Inflammatory macrophage treated with lipopolysaccharide for 1 hour (primary cell): ENCODE measurements at places on chromosomes 3 and 15.

DNA sequence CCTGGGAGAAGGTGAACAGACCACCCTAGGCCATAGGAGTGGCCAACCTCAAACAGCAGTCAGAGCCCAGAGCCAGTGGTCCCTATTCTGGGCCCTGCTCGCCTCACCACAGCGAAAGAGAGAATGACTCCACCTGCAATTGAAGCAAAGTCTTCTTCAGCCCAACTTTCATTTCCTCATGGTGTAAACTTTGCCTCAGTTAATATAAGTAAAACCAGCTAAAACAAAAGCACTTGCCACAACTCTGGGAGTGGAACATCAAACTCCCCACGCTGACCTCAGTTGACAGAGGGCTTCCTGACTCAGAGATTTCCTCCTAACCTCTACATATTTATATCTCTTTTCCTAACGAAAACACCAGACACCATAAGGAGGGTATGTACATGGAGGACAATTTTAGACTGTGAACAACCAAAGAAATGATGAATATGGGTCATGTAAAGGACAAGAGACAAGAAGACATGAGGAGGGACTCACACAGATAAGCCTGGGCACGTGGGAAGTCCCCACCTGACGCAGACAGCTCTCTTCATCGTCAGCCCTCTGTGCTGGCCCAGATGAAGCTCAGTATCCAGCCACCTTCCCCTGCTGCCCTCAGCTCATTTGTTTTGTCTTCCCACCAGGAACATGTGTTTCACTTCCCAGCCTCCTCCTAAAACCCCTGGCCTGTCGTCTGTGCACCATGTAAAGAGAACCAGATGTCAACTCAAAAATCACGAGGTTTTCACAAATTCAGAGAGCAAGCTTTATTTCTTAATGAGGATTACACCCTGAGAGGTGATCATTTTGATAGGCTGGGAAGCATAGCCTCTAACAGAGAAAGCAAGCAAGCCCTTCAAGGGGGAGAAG, 140.9 kb downstream of the KCNMB2 start:
- DNase-seq: no peak

DNA sequence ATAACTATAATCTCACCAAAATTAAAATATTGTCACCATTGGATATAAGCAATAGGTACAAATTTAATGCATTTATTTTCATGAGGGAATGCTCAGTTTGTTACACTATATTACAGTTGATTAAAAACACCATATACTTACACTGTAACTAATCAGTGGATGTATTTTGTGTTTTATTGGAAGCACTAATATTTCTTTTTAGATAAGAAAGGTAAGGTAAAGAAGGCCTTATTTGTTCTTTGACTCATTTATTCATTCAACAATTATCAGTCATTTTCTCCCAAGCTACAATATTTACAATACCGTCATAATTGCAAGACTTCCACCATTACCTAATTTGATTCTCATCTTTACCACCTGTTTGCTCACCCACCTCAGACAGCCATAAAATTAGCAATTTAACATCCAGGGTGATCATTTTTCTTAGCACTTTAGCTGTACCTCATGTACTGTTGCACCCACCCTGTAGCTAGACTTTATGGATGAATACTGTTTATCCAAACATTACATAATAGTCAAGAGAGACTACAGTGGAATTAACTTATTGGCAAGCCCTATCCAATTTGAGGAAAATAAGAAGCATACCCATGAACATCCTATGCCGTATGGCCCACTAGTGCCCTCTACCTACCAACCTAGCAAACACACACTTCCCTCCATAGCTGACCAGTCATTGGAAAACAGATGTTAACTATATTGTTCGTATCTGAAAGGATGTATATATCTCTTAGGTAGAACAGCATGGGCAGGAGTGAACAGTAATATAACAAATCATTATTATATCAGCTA, 229.6 kb downstream of the BBX start:
- peak; percentile 22 for DNase-seq

DNA sequence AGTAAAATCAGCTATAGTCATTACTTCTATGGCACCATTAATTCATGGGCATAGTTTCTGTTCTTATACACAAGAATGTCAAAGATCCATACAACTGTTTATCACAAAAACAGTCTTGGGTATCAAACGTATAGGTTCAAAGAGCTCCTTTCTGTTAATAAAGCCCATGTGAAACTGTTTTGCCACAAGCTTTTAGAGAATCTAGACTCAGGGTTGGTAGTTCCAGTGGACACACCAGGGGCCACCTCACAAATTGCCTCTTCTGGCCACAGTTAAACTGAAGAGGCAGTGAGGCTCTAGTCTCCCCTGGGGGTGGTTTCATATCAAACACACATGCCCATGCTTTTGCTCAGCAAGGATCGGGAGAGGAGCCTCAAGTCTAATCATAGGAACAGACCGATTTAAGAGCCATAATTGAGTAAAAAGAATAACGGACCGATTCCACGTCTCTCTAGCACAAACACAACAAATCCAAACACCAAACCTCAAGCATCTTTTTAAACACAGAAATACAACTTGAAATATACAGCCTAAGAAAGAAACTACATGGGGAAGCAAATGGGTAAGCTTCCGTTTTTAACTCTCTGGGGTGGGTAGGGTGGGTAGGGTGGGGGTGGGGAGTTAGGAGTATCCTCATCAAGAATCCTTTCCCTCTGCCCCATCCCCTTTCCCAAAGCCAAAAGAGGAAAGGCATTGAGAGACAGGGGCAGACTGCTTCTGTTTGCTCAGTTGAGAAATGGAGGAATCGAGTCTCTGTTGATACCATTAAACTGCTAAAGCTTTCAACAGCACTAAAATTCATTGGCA, 443.3 kb downstream of the MAGI1 start:
- DNase-seq: no peak

- no peak for DNase-seq
Observed at GRCh38 chr3:42022355-42022754, 60.5 kb upstream of the ULK4 start.

DNA sequence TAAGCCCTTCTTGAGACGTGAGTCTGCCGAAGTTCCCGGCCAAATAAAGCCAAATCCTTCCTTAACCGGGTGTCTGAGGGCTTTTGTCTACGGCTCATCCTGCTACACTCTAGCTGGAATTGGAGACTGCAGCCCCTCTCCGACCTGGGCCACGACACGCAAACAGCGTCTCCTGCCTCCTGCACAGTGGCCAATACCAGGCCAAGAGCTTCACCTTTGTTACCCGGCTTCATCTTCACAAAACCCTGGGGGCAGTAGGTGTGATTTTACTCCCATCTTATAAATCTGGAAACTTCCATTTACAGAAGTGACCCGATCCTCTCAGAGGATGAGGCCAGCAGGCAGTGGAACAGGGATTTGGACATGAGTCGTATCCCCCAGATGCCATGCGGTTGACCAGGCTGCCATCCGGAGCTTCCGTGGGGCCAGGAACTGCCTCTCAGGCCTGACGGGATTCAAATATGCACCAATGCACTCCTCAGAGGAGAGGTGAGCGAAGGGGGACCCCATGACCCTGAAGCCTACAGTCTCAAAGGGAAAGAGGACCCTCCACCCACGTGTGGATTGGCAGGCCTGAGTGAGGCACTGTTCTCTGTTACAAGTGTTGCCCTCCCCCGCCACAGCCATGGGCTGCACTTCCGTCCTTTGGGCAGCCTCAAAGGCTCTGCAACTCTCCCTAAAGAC, 53.2 kb upstream of the KLF13 start:
- no peak for DNase-seq

DNA sequence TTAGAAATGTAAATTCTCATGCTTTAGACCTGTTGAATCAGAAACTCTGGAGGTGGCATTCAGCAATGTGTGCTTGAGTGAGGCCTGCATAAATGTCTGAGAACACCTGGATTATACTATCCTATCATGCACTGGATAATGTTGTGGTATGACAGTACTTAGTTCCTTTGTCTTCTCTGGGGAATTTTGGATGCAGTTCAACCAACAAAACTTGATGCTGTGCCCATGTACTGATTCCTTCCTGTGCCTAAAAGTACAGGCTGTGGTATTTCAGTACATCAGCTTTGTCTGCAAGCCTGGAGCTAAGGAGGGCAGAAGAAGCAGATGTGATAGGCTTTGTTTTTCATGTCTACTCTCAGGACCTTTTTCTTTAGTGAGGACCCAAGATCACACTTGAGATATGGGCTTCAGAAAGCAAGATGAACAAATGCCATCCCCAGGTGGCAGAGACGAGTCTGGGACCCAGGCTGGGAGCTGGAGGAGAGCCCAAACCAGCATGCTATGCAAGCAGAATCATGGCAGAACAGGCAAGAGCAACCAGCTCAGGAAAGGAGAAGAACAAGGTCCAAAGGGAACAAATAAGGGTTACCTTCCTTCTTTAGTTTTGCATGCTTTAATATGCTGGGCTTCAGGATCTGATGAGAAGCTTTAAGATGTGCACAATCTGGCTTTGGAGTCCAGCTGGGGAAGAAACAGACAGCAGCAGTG, 124.7 kb downstream of the MYRIP start:
- DNase-seq: no peak

DNA sequence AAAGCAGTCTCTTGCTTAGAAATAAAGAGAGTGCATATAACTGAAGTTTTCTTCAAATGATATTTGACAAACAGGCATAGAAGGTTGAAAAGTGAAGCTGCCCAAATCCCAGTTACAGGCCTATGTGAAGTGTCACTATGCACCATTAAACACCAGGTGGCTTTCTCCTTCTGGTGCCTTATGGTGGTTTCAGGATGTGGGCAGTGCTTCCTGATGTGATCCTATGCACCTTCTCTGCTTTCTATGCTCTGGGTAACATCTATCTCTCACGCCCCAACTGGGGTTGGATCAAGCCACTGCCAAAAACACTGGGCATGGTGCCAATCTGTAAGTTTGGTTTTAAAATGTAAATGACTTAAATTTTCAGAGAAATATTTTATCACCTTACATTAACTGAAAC, 744.7 kb downstream of the TUSC7 start:
- no peak for DNase-seq

GRCh38 chr3:100561459-100562158, 47.8 kb upstream of the ADGRG7 start:
- peak; percentile 82 for DNase-seq

DNA sequence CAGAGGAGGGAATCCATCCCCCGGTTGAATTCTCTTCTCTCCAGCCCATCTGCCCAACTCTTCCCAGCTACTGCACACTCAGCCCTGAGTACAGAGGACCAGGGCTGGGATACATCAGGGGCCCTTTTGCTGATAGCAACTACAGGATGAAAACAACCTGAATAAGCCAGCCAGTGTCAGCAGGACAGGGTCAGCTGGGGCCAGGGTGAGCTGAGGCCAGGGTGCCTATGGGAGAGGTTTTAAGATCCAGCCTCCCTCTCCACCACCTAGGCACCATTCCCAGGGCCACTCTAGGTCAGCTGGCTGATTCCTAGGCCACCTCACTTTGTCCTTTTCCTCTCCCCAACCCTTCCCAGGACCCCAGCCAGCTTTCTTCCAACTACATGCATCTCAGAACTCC, 83.8 kb downstream of the MRPL46 start:
- DNase-seq: no peak

- peak; percentile 0 for DNase-seq
Observed at GRCh38 chr3:96863129-96863740, 48.8 kb downstream of the EPHA6 start.
